GOT3 (cell line): ENCODE measurements at places on chromosomes 5 and 9.

DNA sequence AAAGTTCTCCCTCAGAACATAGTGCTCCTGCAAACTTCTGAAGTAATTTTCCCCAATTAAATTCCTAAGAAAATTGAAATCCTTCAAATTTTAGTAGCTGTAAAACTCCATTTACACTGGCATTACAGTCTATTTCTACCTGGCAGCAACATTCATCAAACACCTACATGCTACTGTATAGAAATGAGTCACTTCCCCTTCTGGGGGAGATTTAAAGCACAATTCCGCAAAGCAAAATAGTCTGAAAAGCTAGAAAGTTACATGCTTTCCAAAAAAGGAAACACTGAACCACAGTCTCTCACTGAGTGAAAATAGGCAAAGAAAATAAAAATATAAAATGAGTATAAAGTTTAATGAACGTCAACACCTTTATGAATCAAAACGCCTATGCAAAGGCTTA lies 43.3 kb downstream of the MCTP1 start:
- no peak for DNase-seq

DNA sequence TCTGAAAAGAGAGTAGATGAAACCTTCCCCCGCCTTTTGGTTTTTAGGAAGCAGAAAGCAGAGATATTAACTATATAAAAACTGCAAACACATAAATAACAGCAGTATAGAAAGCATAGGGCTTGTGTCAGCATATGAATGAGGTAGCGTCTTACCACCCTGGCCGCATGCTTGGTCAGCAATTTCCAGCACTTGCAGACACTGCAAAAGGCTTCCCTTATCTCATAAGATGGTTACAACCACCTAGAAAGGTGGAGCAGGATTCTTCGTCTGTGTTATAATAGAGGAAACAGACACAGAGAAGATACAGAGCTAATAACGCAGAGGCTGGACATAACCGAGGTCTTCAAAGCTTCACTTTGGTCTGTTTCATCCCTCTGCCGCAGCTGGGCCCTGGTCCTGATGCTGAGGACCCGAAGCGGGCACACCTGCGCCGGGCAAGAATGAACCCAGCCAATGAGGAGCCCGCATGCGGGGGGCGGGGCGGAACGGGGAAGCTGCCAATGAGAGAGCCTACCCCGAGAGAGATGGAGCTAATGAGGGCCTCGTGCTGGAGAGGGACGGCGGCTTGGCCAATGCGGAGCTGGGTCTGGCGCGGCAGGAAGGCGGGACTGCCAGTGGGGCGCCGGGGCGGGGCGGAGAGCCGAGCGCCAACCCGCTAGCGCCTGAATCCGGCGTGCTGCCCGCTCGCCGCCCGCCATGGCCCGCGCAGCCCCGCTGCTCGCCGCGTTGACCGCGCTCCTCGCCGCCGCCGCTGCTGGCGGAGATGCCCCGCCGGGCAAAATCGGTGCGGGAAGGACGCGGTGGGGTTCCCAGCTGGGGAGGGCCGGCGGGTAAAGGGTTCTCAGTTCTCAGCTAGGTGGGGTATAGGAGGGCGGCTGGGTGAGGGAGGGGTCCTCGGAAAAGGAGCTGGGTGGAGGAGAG lies at the start of gene PCYOX1L:
Gene PCYOX1L, plus strand, starts transcription at position 677 of the 924 bp plus-strand sequence. Its CDS starts 23 bp downstream, at position 700.
- peak; percentile 76 for DNase-seq

GRCh38 chr5:79471556-79471955 lies 42.4 kb downstream of the HOMER1 start:
- no peak for DNase-seq

DNA sequence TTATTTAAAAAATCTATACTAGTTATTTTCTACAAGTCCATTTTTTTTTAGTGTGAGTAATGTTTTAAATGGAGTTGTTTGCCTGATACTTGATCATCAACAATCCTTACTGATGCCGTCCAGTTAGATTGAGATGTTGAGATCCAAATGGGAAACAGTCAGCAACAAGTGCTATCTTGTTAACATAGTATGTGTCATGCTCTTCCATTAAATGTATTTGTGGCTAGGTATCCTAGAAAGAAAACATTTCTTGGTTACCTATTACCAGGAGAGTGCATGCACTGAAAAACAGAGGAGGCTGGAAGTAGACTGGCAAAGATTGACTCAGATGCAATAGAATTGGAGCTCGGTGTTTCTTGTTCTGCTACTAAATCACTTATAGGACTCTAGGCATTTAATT lies 123.4 kb upstream of the MAN2A1 start:
- no peak for DNase-seq

DNA sequence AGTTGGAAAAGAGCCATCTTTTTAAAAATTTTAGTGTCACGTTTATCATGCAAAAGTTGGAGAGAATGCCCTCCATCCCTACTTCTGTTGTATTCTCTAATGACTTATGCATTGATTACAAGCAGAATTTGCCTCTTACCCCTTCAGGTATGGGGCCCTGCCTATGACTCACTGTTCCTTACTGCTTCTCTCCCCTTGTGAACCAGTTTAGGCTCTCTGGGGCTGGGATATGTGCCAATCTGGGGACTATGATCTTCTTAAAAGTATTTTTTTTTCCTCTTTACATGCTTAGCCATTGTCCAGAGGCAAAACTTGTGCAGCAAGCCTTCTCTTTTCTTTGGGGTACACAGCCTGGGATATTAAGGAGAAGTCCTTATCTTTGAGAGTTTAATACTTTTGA lies 37.4 kb downstream of the CAMK4 start:
- DNase-seq, result no peak

- no peak for DNase-seq
Observed at GRCh38 chr5:40685976-40686486, 6.3 kb downstream of the PTGER4 start.

- no peak for DNase-seq
Observed at GRCh38 chr9:36194326-36195000, 3.7 kb downstream of the CLTA start.

GRCh38 chr9:112110094-112110776 lies 64.9 kb downstream of the SUSD1 start:
- no peak for DNase-seq

DNA sequence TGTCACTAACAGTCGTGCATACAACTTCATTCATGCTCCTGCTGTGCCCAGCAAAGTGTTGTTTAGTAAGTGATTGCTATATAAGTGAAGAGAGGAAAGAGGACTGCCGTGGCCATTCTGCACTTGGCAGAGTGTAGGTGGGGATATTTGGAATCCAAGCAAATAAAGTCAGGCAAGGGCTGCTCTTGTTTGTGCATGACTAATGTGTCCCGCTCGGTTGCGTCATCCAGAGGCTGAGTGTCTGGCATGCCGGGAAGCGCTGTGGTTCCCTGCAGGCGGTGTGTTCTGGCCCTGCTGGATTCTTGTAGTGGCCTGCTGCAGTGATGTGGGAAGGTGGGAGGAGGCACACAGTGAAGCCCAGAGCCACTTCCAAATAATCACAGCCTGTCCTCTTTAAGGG lies 136.9 kb upstream of the ANKH start:
- peak; percentile 57 for DNase-seq

DNA sequence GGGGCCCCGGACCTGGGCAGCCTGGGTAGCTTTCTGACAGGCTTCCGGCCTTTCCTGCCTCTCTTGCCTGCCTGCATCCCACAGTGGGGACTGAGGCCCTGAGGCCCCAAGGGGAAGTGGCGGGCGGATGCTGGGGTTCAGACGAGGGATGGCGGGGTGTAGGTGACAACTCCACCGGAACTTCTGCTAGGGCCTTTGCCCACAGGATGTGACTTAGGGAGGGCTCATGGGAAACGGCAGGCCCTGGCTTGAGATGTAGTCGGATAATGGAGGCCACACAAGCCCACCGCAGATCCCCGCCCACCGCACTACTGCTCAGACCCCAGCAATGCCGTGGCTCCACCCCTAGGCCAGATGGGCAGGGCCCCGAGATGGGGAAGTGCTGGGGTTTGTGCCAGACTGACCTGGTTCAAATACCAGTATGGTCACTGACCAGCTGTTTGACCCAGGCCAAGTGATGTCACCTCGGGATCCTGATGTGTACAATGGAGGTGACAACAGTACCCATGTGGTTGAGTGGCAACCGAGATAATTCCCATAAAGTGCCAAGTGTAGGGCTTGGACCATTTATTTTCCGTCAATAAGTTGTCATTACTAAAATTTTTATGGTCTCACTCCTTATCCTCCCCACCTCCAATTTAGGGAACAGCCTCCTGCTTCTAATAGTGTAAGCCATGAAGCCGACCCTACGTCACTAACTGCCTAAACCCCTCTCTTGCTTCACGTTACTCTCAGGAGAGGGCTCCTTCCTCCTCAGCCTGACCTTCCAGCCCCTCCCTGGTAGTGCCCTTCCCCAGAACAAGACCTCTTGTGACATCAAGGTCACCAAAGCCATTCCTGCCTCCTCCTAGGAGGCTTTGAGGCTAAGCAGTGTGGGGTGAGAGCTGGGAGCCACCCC lies 2.5 kb upstream of the CDK9 start:
- no peak for DNase-seq

DNA sequence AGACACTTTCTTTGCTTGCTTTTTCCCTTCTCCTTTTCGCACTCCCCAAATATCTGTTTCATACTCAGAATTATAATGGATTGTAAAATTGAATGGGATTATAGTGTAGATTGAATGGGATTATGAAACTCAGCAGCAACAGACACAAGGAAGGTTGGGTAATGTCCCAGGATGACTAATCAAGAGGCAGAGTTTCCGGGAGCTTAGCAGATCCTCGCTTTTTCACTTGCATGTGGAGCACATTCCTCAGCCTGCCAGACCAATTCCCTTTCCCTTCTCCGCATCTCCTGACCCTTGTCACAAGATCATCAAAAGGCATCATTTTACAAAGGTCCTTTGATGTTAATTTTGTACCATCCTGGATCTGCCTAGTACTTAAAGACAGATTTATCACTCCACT lies 55.1 kb upstream of the SLC1A1 start:
- DNase-seq, result no peak

- DNase-seq, result no peak
Observed at GRCh38 chr5:14893381-14893780, 21.8 kb upstream of the ANKH start.

DNA sequence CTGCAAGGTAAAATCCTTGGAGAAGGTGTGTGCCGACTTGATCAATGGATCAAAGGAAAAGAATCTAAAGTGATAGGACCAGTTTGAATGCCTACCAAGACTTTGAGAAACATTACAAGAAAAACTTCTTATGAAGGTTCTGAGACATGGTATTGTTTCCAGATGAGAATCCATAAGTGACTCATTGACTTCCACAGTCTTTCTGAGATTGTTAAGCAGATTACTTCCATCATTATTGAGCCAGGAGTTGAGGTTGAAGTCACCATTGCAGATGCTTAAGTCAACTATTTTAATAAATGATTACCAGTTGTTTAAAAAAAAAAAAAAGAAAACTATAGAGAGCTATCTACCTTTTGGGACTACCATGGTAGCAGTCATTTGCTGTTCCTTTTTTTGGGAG lies 7.0 kb downstream of the LNPEP start:
- DNase-seq, result no peak

DNA sequence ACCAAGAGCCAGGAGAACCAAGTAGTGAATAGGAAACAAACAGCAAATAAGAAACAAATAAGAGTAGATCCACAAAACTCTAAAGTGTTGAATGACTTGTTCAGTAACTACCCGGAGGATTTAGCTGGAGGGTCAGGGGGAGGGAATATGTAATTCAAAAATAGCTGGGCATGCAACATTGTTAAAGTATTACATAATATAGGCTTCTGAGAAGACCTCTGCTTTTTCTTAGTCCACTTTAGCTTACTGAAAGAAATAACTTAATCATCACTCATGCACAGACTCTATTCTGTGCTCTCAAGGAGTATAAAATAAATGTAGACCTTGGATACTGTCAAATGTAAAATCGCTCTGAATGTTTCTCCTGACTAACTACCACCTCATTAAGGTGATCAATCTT lies 183.2 kb upstream of the POU5F2 start:
- DNase-seq, result no peak

GRCh38 chr5:40654377-40654991 lies 25.2 kb upstream of the PTGER4 start:
- no peak for DNase-seq

- no peak for DNase-seq
Observed at GRCh38 chr5:116814626-116815385, 240.2 kb upstream of the SEMA6A start.

DNA sequence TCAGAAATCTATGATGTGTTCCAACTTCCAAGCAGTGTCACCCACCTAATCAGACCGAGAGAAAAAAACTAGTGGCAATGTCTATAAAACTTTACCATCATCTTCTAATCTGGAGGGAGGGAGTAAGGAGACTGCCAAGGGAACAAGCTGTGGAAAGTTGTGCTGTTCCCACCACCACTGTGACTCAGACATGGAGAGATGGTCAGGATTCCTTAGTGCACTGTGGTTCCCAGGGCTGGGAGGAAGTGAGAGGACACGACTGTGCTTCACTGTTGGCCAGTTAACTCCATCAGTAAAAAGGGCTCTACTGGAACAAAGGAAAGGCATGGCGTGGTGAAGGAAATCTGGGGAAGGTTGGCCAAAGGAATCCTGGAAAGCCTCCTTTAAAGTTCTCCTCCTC lies 18.8 kb downstream of the TICAM2 start:
- no peak for DNase-seq

DNA sequence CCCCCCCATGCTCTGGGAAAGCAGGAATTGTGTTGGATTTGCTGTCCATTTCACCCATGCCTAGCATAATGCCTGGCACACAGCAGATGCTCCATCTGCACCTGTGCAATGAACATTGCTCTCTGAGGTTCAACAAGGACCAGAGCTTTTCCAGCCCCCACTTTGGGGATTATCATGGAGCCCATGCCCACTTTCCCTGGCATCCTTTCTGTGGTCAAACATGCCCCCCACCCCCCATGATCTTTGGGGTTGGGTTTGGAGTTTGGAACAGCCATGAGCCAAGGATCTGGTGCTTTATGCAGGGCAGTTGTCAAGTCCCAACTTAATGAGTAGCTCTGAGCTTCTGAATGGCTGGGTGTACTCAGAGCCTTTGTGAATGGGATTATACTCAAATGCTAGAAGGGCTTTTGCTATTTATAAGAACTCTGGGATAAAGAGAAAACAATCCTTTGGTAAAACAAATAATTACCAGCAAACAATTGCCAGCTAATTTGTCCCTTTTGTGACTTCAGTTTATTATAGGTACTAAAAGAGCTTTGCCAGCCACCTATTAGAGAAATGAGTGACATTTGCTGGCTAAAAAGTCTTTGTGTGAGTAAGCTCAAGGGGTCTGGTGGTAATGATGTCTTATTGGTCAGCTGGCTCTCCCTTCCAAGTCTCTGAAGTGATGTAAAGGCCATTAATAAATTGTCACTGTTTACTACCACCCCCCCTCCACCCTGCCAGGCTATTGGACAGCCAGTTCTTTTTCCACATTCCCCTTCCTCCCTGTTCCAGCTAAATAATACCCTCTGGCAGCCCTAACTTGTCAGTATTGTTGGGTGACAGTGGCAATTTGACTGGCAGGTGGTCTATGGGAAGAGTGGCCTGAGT lies 182.3 kb downstream of the MACROH2A1 start:
- DNase-seq, result no peak

GRCh38 chr9:79674052-79674777 lies 102.5 kb downstream of the TLE4 start:
- no peak for DNase-seq

GRCh38 chr9:70510157-70510770 lies 95.8 kb upstream of the KLF9 start:
- DNase-seq, result no peak

- no peak for DNase-seq
Observed at GRCh38 chr5:103743421-103743820, 180.8 kb upstream of the NUDT12 start.

- DNase-seq, result no peak
Observed at GRCh38 chr5:117624201-117624600, 1049.6 kb upstream of the SEMA6A start.
